ENCODE measurements at places on chromosomes 4 and X.

DNA sequence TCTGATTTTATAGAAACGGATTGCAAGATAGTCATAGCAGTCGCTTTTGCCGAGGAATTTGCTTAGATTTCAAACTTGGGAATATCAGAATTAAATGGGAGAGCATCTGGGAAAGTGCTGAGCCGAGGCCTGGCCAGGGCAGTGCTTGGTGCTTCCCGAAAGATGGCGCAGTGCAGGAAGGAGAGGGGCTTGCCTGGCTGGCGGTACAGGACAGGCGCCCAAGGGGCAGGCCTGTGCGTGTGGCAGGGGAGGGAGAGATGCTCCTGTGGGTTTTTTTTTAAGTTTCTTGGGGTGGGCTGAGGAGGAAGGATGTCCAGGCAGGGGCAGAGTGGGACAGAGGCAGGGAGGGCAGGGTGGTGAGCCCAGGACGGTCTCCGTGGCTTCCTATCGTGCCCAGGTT lies 241.1 kb downstream of the AFAP1 start:
- DNase-seq, result no peak

DNA sequence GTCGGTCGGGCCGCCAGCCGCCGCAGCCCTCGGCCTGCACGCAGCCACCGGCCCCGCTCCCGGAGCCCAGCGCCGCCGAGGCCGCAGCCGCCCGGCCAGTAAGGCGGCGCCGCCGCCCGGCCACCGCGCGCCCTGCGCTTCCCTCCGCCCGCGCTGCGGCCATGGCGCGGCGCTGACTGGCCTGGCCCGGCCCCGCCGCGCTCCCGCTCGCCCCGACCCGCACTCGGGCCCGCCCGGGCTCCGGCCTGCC lies 213 bp downstream of the NFKB1 start:
- no peak for DNase-seq

DNA sequence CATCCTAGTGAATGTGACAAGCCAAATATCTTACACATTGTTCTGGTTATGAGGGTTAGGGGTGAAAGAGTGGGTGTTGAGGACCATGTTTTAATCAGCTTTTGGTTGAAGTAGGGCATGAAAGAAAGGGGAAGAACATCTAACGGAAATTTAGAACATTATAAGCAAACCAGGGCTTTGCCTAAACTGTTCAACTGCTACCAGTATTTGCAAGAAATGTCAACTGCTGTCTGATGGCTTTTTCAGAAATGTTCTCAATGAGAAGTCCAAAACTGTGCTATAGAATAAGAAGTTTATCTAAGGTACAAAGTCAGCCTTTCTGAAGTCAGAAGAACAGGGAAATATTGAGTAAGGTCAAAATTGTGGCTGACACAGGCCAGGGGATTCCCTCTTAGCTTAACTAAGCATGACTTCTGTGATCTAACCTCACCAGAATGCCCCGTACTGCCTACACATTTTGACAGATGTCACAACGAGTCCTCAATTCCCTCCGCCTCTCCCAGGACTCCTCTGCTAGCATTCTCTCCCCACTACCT lies 67.1 kb downstream of the DTHD1 start:
- no peak for DNase-seq

DNA sequence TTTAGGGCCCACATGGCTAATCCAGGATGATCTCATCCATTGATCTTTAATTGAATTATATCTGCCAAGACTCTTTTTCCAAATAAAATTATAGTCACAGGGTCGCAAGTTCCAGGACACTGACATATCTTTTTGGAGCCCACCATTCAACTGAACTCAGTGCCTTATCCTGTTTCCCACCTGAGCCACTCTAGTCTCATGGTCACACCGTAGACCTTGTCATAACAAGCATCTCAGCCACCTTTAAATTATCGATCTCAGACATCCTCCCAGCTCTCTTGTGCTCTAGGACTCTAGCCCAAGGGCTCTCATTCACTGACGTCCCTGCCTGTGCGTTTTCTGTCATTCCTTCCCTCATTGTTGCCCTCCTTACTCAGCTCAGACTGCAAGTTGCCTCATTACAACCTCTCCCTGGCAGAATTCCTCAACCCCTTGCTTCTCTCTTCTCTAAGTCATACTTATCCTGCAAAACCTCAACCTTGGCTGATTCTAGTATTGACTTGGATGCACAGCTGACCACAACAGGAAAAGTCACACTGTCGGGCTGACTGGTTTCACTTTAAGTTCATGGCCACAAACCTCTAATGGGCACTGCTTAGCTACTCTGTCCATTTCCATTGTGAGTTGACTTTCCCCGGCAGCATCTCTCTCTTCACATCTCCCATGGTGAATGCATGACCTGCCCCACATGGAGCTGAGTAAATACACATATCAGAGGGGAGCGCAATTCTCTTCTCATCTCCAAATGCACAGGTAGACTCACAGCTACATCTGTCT lies 91.0 kb upstream of the TRIM2 start:
- no peak for DNase-seq

- DNase-seq, result no peak
These were observed 53.3 kb downstream of the NFKB1 start for GRCh38 chr4:102554482-102554881.

- DNase-seq, result no peak
These were observed 15.0 kb upstream of the CD99L2 start for GRCh38 chrX:150913511-150913910.

DNA sequence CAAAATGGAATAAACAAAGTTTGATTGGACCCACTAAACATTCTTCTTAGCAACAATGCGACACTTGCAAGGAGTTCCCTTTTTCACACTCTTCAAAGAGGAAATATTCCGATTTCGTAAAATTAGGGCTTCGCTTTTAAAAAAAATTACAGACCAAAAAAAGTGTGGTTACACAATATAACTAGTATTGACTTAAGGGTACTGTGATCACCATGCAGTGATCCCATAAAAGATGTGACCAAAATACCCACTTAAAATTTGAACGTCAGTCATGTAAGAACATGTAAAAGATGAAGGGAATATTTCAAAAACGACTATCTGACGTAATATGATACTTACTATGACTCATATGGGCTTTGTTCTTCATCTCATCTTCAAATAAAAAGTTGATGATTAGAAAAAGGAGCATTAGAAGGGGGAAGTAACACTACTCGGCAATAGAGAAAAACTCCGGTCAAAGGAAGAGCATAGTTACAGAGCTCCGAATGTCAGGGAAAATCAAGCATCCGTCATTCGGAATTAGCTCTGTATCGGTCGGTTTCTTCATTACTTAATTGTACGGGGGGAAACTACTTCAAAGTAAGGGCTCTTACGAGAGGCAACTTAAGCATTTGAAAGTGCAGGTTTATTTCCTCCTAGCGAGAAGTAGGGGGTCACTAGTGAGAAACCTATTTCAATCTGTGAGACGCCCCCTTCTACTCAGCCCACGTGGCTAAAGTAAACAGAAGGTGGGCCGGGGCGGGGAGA lies 1.3 kb upstream of the TET2 start:
- no peak for DNase-seq

GRCh38 chrX:55715847-55716246 lies 1.7 kb upstream of the RRAGB start:
- DNase-seq, result no peak

DNA sequence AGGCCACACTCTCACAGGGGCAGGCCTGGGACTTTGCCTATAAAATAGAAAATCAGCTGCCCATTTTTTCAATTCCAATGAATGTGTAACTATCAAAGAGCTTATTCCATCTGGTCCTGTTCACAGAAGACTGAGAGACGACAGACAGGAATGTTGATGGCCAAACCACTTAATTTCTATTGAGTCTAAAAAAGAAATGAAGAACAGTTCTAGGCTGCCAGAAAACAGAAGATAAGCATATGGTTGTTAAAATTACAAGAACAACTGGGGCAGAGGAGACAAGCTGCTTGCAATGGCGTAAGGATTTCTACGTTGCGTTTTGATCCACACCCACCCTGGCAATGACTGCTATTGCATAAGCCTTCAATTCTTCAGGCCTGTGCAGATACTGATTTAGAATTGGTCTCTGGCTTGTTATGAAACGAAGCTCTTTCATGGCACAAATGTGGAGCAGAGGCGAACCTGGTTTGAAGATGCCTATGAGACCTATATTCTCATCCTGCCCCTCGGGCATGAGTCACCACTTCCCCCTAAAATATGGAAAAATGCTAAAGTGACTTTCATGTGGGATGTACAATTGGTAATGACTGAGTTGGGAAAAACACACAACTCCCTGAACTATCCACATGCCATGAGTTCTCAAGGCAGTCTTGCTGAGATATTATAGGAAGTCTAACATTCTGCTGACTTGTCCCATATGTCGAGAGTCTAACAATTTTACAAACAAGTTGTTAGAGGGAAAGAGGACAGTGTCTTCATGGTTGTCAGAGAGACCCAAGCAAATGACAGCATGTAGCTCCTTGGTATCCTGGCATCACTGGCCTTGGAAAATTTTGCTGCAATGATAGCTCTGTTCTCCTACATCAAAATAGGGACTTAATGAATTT lies 37.9 kb upstream of the SORBS2 start:
- DNase-seq, result no peak

DNA sequence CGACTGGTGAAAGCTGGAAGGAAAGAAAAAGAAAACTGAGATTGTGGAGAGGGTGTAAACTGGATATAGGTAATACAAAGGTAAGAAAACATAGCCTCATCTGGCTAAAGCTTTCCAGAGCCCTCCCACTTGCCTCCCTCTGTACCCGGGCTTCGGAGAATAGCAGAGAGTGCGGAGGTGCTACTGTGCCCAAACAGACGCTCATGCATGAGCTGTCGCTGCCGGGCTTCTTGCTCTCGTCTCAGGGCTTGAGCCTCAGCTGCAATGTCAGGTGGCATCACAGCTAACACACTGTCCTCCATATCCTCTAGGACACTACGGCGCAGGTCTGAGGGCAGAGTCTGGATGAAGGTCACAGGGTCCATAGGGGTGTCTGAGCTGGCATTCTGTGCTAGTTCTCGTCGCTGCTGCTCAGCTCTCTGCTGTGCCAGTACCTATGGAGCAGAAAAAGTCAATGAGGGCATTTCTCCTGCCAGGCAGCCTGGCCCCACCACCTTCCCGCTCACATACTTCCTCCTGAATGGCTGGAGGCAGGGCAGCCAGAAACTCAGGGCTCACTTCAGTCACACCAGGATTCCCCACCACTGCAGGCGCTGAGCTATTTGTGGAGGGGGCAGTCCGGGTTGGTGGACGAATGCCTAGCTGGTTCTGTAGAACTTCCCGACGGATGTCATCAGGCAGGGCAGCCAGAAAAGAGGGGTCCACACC lies 116.7 kb upstream of the HSD17B10 start:
- no peak for DNase-seq

- no peak for DNase-seq
These were observed 662.5 kb downstream of the RAPGEF2 start for GRCh38 chr4:159765382-159765781.

Measured in CD8-positive, alpha-beta memory T cell (primary cell).